ENCODE measurements at places on chromosomes 6 and 20.

DNA sequence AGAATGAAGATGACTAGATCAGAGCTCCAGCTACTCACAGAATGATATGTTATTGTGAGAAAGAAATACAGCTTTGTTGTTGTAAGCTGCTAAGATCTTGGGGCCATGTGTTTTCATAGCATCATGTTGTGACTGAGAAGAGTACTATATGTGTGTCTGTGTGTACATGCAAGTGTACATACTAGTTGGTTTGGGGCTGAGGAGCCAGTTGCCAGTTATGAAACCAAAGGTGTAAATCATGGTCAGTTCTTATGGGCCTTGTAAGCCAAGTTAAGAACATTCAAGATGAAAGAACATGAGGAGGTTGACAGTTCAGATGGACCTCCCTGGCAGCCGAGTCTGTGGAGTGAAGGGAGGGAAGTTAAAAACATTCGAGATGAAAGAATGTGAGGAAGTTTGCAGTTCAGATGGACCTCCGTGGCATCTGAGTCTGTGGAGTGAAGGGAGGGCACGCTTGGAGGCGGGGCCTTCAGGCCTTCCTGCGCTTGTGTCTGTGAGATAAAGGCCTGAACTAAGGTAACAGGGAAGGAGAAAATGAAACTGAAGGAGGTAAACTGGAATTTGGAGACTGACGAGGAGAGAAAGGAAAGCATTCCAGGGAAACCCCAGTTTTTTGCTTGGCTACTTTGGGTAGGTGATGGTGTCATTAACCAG, 13.9 kb downstream of the AFDN start:
- no peak for DNase-seq

DNA sequence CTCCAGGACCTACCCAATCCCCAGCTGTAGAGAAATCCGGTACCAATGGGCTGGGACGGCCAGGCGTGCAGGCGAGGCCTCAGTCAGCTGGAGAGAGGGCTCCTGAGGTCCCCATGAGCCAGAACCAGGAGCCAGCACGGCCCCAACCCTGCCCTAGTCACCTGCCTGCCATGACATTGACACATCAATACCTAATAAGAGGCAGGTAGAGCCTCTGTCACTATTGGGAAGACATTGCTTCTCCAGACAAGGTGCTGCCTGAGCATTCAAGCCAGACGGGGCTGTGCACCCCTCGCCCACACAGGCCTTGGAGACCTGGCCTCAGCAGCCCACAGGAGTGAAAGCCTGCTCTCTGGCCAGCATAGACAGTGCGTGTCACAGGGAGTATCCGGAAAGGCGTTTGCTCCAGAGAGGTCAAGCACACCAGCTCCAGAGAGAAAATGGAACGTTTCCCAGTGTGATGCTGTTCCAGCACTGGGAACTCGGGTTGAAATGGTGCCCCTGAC, 3.5 kb downstream of the DLL1 start:
- DNase-seq, result no peak

DNA sequence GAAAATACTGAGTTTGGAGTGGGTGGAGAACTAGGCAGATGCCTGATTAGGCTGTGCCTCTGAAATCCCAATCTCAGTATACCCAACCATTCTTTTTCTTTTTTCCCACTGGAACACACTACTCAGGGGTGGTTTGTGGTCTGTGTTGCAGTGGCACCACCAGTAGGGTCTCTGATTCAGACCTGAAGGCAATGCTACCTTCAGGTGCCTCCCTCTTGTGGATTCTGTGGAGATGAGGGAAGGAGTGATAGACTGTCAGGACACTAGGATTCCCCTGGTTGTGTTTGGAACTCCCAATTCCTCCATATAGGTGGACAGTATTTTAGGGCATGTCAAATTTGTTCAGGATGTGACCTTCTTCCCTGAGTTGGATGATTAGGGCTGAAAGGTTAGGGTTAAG, 47.4 kb upstream of the SYNCRIP start:
- no peak for DNase-seq

DNA sequence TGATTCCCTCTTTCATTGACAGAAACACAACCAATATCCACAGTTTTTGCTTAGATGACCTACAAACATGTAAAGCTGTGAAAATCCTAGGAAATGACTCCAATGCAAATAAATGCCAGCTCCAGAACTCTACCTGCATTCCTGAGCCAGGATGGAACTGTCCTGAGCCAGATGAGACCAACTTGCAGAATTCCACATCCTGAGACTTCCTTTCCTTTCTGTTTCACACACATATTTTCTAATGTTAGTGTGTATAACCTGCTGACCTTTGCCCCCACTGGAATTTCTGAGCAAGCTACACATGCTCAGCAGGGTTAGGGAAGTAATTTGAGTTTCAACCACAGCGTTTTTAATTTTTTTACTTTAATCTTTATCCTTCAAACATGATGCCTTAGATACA, 69.6 kb upstream of the ADGRF1 start:
- peak; percentile 63 for DNase-seq

DNA sequence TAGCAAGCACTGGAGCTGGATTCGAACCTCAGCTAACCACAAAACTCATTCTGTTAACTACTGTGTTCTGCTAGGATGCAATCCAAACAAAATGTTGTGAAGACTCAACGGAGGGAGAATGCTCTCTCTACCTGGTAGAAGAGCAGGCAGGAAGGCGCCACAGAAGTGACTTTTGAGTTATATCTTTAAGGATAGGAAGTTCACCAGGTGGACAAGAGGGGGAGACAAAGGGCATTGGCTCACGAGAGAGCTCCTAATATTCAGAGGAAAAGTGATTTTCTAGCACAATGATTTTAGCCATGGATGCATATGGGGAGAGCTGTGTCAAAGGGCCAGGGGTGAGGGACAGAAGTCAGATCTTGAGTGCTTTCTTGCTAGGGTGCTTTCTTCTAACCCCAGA, 108.4 kb upstream of the MAFB start:
- peak; percentile 12 for DNase-seq

GRCh38 chr20:13059398-13060136, 50.8 kb downstream of the SPTLC3 start:
- DNase-seq, result no peak

DNA sequence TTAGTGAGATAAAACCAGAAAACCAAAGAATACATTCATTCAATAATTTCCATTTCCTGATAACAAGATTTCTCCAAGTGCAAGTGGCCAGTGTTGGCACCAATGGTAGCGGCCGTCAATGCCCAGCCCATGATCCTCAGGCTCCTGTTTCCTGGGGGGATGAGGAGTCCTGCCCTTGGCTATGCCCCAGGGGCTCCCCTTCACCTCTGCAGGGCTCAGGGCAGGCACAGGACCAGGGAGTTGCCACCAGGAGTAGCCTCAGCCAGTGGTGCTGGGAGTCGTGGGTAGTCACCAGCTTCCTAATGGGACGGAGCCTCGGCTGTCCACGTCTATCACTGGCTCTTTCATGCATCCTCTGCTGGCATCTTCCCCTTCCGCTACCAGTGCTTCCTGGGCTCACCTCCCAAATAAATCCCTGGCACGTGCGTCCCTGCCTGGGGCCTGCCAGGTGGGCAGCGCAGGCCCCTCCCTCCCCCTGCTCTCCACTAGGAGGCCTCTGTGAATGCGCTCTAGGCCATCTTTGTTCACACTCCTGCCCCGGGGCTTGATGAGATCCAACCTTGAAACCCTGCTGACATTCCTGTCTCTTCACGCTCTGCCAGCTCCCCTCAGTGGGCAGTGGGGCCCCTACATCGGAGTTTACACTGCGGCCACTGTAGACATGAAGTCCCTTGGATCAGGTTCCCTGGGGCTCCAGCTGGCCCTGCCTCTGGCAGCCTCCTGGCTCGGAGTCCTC, 215.7 kb downstream of the SYNDIG1 start:
- DNase-seq, result no peak

DNA sequence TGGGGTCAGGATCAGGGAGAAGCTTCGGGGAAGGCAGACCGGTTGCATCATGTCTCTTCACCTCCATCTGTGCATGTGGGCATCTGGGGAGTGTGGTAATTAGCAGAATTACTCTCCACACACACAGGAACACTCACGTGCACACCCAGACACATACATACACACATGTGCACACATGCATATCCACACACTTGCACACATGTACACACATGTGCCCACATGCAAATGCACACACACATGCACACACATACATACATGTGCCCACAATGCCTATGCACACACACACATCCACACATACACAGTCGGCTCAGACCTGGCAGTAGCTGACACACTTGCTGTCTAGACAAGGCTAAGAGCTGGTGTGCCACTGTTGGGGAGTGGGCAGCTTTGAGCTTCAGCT, 212.3 kb upstream of the PMEPA1 start:
- DNase-seq, result no peak

- DNase-seq, result no peak
These were observed 12.2 kb downstream of the SLC17A9 start for GRCh38 chr20:62964700-62965099.

DNA sequence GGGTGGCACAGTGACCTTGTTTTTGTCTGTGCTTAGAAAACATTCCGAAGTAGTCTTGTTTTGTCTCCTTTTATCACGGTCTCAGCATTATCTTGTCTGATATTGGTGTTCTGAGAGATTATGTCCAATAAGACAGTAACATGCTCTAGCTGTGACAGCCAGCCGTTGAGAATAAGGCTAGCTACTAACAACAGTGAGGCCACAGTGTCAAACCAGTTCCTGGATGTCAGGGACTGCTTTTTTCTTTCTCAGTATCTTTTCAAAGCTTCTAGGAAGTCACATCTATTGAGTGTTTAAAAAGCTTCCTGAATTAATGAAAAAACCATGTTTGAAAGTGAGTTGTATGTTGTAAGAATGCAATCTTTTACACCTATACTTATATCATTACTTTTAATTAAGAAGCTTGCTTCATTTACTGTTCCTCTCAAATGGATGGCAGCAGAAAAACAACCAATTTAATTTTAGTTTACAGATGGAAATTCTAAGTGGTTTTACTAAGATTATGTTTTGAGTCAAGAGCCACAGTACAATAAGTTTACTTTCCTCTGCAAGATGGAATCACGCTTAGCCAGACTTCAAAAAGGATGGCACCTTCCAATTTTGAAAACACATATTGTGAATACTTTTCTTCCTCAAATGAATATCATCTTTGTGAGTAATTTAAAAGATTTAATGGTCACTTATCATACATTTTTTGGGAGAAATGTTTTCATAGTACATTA, 53.1 kb downstream of the MAP3K7 start:
- DNase-seq, result no peak

- DNase-seq, result no peak
These were observed 57.6 kb downstream of the TENT5A start for GRCh38 chr6:81694855-81695254.

DNA sequence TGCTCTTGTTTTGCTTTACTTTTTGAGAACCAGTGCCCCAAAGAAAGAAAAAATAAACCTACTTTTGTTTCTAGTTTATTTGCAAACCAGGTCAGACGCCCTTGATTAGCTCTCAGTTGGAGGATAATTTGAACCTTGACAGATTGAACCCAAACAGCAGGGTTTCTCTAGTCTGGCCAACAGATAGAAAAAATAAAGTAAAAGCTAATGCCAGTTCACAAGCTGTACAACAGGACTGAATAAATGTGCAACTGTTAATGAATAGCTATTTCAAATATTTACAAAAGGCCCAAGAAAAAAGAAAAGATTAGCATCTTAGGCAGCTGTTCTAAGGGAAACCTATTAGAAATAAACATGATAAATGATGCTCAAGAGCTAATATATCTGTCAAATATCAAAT, 331.8 kb downstream of the CDKAL1 start:
- DNase-seq, result no peak

- no peak for DNase-seq
These were observed 2.4 kb downstream of the KLC4 start for GRCh38 chr6:43061861-43062260.

DNA sequence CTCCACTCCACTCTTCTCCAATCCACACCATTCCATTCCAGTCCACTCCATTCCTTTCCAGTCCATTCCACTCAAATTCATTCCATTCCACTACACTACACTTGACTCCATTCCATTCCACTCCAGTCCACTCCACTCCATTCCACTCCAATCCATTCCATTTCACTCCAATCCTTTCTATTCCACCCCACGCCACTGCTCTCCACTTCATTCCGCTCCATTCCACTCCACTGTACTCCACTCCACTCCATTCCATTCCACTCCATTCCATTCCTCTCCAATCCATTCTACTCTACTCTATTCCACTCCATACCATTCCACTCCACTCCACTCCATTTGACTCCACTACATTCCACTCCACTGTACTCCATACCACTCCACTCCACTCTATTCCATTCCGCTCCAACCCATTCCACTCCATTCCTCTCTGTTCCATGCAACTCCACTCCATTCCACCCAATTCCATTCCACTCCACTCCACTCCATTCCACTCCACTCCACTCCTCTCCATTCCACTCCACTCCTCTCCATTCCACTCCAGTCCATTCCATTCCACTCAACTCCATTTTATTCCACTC, 23.4 kb upstream of the DEFB125 start:
- no peak for DNase-seq

DNA sequence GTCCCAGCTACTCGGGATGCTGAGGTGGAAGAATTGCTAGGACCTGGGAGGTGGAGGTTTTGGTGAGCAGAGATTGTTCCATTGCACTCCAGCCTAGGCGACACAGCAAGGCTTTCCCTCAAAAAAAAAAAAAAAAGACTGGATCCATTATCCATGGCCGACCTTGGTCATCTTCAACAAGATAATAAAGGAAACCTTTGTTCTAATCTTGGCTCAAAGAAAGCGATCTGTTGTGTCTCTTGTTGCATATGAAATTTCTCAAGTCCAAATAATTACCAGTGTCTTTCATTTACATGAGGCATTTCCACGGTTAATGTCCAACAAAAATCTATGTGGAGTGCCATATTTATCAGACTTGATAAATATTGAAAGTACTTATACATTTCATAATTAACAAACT, 23.7 kb upstream of the KIF16B start:
- no peak for DNase-seq

- DNase-seq, result peak; percentile 78
These were observed 112.3 kb downstream of the PFDN4 start for GRCh38 chr20:54320148-54320607.

DNA sequence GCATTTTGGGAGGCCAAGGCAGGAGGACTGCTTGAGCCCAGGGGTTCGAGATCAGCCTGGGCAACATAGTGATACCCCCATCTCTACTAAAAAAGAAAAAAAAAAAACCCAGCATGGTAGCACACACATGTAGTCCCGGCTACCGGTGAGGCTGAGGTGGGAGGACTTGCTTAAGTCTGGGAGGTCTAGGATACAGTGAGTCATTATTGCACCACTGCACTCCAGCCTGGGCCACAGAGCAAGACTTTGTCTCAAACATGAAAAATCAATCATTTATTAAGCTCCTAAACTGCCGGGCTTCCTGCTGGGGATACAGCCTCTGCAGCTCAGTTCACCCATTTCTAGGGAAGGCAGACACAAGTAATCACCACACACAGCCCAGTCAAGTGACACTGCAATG, 7.3 kb upstream of the USP45 start:
- peak; percentile 58 for DNase-seq
